ENCODE measurements at places on chromosomes 2 and 18.

DNA sequence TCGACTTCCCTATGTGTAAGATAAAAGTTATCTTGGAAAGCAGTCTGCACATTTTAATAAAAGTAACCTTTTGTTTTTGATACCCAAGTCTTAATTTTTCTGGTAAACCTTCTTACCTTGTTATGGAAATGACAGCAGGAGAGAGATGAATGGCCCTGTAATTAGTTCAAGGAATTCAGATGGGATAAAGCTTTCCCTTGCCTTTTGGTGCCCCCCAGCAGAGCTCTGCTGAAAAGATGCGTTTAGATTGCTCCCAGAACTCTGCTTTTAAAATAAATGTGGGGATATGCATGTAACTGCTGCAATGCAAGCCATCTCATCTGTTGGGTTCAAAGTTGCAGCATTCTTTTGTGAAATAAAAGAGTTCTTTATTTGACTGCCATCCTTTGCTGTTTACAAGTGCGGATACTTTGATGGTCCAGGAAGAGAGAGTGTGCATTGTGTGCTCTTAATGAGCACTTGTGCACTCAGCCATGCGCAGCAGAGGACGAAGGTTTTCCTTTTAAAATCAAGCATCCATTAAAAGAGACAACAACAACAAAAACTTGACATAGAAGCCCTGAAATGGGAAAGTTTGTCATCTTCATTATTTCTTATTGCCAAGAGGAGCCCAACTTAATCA lies 176.7 kb upstream of the ST6GAL2 start:
- DNase-seq, result no peak

DNA sequence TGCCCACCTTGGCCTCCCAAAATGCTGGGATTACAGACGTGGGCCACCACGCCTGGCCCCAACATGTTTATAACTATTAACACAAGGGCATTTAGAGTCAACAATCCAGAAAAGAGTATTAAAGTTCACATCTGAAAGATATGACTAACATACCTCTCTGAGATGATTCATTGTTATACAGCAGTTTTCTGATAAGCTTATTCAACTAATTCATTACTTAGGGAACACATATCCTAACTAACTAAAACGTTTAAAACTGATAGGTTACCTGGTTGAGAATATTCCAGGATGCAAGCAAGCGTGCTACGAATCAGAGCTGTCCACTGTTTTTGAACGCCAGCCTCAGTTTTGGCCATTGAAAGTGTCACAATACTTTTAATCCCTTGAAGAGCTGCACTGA lies 34.0 kb upstream of the STRN start:
- peak; percentile 8 for DNase-seq

- no peak for DNase-seq
Observed at GRCh38 chr2:54475919-54476318, 19.8 kb downstream of the SPTBN1 start.

DNA sequence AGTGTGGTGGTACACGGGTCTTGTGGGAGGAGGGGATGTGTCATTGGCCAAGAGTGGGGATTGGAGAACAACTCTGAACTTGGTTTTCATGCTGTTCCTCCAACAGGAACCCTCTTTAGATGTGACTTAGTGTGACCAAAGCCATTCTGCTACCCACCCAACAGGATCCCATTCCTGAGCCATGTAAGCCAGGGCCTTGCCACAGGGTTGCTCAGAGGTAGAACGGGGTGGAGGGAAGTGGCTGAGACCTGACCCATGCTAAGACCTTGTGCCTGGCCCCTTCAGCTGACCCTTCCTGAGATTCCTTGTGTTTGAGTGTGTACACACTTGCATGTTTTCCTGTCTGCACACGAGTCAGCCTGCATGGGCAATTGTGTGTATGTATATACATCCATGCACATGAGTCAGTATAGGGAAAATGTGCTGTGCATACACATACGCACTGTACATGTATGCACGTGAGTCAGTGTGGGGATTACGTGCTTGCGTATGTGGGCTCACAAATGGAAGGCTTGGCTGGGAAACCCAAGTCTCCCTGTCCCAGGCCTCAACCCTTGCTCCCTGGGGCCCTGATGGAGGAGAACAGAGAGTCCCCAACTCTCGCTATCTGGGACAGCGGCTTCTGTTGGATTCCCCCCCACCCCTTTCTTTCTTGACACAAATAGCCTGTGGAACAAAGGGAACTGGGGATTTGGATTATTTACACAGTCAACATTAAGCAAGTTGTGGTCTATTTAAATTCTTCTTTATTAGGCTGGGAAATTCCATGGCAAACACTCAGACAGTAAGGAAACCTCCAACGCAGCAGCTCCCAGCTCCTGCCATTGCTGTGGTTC lies 339.8 kb downstream of the DYSF start:
- no peak for DNase-seq

GRCh38 chr2:11775384-11775783 lies 29.0 kb downstream of the LPIN1 start:
- DNase-seq, result no peak

DNA sequence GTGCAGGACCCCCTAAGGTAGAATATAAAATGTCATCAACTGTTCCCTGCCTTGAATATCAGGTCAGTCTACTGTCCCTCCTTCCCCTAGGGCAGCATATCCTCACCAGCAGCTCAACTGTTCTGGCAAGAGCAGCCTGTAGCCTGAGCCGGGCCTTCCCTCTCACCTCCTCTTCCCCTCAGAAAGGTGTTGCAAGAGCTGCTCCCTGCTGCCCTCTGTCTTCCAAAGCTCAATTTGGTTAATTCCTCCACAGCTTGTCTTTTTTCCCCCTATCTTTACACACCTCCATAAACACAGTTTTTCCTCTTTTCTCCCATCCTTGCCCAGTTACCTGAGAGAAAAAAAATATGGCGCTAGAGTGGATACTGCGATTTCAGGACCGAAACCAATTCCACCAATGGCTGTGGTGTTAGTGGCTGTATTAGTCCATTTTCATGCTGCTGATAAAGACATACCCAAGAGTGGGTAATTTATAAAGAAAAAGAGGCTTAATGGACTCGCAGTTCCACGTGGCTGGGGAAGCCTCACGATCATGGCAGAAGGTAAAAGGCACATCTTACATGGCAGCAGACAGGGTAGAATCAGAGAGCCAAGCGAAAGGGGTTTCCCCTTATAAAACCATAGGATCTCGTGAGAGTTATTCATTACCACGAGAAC lies 184.7 kb downstream of the MREG start:
- no peak for DNase-seq

DNA sequence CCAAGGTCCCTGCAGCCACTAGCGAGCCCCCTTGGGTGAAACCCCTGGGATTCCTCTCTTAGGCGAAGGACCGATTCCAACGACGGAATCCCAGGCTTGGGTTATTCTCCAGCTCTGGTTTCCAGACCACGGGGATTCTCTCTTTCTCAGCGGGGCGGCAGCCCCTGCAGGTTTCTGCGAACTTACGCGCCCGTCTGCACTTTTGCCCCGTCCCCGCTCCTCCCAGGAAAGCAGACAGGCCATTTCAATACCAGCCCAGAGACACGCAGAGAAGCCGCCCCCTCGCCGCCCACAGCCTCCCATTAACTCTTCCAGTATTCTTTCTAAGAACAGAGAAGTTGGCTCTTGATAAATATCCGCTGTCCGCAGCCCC lies 1.2 kb downstream of the CBLN2 start:
- no peak for DNase-seq

Measured in retinal pigment epithelial cell (primary cell).